Thymus (tissue), 14 donors: ENCODE measurements at places on chromosomes 16 and 17.

GRCh38 chr17:73226556-73227172, 33.8 kb downstream of the COG1 start:
- no peak for DNase-seq

DNA sequence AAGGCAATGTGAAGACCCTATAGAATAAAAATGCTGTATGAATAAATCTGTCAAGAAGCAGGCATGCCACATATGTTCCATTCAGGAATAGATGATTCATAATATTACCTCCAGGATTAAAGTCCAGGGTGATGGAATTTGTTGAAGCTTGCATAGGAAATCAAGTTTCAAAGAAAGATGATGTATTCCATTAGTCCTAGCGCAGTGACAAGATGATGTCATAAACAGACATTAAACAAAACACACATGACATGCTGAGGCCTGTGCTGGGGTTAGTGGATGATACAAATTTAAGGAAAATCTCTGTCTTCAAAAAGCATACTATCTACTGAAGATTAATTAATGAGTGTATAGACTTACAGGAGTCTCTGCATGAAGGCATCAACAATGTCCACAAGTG, 1025.2 kb downstream of the CDH11 start:
- DNase-seq: no peak

GRCh38 chr17:71809537-71809936, 311.3 kb upstream of the SOX9 start:
- DNase-seq: no peak

- DNase-seq: no peak
These were observed 56.4 kb downstream of the ABR start for GRCh38 chr17:1123393-1123831.

- DNase-seq: no peak
These were observed 6.1 kb downstream of the NOD2 start for GRCh38 chr16:50699326-50700159.

- DNase-seq: no peak
These were observed 3.3 kb upstream of the LAT start for GRCh38 chr16:28981517-28981916.

DNA sequence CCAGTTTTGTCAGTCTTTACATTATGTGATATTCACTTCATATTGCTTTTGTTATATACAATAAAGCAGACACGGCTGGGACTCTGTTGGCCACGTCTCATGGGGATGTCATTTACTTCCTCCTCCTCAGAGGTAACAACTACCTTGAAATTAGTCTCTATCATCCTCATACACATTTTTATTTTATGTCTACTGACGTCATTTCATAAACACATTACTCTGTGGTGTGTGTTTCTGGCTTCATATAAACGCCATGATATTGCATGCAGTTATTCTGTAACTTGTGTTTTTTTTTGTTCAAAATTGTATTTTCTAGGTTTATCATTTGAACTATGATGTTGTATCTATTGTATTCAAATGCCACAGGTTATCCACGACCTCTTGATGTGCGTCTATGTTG, 13.4 kb upstream of the IRF8 start:
- DNase-seq: no peak

DNA sequence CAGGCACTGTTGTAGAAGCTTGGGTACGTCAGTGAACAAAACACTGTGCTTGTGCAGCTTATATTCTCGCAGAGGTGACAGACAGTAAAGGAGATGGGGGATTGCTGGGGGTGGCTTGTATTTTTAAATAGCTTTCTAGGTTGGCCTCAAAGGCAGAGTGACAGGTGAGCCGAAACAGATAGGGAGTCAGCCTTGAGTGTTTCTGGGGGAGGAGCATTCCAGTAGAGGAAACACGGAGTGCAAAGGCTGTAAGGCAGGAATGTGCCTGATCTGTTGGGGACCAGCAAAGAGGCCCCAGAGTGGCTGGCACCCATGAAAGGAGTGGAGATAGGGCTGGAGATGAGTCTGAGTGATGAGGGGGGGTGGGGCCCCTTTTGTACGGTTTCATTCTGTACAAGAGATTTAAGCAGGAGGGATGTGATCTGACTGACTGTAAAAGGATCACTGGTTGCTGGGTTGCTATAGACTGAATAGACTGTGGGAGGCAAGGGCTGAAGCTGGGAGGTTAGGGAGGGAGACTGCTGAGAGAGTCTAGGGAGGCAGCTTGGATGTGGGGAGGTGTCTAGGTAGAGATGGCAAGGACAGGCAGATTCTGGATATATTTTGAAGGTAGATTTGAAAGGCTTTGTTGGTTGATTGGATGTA, 15.2 kb downstream of the NUP93 start:
- no peak for DNase-seq

GRCh38 chr17:16932156-16932555, 39.8 kb downstream of the TNFRSF13B start:
- no peak for DNase-seq

DNA sequence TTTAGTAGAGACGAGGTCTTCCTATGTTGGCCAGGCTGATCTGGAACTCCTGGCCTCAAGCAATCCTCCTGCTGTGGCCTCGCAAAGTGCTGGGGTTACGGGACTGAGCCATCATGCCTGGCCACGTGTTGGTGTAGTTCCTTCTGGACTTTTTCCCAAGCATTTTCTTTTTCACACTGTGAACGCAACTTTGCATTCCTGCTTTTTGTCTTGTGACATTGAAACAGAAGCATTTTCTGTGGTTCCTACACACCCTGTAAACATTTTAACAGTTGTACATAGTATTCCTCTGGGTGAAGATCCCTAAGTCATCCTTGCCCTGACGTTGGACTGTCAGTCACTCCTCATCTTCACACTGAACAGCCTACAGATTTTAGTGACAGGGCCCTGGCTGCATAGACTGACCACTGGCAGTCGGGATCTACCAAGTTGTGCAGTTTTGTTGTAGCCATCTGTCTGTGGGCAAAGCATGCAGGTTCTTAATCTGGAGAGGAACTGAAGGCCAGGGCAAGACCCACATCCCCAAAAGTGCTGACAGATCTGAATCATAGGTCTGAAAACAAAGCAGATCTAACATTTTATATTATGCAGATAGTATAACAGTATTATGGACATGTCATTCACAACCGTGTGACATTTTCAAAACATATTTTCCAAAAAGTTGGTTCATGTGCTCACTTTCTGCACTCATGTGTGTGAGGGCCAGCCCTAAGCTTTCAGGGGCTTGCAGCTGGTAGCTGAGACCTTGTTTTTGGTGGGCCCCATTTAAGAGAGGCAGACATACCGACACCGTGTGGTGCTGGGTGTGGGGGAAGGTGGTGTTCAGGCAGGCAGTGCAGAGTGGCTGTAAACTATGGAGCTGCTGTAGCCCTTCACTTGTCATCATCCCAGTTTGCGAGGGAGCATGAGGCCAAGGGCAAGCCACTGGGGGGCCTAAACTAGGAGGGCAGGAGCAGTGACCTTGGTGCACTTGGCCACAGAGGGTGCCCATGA, 59.9 kb downstream of the EPN2 start:
- DNase-seq: no peak
